Prostate gland (tissue), 2 donors: ENCODE measurements at places on chromosomes 1 and 21.

DNA sequence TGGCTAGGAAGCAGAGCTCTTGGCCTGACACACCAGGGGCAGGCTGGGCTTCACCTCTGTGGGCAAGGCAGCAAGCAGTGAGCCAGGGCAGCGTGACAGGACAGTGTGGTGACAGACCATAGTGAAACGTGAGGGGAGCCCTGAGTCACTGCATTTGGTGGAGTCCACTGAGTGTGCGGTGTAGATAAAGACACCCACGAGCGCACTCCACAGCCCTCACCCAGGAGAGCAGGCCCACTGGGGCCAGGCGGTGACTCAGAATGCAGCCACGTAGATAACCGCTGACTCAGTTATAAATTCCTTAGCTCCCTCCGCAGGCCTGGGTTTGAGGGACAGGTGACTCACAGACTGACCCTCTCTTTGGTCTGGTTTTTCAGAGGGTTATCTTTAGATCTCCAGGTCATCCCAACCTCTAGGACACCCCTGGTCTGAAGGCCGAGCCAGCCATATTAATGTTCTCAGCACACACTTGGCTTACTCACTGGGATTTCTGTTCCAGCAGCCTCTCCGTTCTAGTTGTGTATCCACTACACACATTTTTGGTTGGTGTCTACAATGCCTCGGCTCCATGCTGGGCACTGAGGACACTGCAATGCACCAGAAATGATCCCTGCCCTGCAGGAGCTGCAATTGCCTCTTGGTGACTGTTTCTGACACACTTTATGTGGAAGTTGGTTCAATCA, 90.2 kb upstream of the TSPAN2 start:
- no peak for DNase-seq

DNA sequence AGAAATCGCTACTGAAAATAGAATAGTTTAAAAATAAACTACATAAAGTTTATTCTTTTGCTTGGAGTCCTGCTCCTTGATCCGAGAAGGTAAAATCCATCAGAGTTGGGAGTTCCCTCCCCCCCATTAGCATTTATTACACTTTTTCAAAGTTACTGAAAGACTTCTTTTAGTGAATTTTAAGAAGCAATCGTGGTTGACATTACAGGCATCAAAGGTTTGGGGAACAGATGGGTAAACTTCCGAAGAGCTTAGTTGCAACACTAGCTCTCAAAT, 31.0 kb upstream of the NFIA start:
- no peak for DNase-seq

DNA sequence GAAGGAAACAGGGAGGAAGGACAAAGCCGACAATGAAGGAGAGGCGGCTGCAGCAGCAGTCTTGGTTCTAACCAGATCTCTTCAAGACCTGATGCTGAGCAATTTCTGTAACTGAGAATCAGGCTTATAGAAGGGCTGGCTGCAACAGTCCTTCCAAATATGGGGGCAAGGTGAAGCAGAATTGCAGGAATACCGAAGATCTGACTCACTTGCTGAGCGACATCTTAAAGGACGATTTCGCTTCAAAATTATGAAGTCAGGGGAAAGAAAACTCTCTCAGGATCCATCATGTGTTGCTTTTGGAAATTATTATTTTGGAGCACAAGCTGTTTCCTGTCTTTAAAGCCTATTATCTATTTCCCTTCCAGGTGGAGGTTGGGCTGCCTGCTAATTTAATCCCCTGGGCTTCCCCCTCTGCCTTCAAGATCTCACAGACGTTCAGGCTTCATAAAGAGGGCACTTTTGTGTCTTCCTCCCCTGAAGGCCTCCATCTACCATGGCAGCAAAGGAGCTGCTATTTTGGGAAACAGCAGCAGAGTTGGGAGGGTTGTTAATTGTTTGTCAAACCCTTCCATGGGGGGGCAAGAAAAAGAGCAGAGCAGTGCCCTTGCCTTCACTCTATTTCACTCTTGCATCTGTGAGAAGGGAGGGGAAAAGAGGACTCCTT, 10.8 kb upstream of the IER5 start:
- no peak for DNase-seq

- DNase-seq, result no peak
Observed at GRCh38 chr1:71649608-71650007, 568.8 kb upstream of the ZRANB2 start.

DNA sequence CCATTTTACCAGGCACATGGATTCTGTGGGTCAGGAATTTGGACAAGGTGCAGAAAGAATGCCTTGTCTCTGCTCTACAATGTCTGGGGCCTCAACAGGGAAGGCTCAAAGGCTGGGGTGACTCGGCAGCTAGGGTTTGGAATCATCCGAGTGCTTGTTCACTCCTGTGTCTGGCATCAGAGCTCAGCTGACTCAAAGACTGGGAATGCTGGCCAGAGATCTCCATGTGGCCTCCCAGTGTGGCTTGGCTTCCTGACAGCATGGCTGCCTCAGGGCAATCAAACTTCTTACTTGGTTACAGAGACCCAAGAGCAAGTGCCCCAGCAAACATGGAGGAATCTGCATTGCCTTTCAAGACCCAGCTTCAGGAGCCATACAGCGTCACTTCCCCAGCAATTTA, 110.5 kb downstream of the TOMM20 start:
- DNase-seq, result no peak

DNA sequence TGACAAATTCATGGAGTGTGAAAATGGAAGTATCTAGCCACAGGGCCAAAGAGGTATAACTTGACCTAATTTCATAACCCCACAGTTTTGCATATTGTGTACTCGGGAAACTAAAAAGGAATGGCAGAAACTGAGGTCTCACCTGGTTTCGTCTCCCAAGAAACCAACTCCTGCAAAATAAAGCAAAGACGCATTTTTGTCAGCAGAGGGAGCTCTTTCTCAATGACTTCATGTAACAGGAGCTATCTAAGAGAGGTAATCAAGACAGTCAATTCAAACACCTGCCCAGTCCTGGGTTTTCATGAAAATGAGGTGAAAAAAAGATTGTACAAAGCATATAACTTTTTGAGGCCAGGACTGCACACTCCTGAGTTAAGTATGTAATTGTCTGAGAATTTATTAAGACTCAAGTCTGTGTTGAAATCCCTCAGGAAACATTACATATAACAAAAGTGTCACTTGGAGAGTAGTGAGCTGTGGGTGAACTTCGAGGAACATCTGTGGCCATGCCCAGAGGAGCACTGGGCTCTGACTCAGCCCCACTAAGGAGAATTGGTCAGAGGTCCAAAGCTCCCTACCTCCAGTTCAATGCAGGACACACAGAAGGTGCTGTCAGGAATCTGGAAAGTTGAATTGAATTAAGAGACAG, 17.6 kb downstream of the FCRL4 start:
- DNase-seq, result no peak

- DNase-seq, result no peak
Observed at GRCh38 chr1:44436401-44437106, 31.5 kb downstream of the RNF220 start.

- no peak for DNase-seq
Observed at GRCh38 chr1:212045981-212046380, 10.4 kb downstream of the DTL start.

DNA sequence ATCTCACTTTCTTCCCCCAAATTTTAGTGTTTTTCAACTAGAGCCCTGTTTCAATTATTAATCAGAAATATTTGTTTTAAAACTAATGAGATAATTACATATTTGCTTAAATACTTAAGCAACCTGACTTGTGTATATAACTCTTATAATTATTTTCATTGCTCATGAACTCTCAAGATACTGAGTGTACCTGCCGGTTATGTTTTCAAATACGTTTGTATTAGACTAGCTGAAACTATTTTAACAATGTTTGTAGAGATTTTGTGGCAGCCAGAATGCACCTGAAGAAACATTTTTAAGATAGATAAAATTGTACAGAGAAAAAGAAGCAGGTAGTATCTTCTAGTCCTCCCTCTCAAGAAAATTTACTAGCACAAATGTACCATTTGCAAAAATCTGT, 140.6 kb upstream of the CXADR start:
- DNase-seq, result no peak

DNA sequence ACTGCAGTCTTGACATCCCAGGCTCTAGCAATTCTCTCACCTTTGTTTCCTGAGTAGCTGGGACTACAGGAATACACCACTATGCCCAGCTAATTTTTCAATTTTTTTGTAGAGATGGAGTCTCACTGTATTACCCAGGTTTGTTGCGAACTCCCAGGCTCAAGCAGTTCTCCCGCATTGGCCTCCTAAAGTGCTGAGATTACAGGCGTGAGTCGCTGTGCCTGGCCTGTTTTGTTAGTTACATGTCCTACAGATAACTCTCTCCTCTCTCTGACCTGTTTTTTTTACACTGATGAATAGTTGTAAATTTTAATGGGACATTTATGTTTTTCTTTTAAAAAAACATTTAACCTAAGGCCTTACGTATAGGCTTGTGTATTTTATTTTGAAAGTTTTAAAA, 19.8 kb downstream of the PTBP2 start:
- no peak for DNase-seq

DNA sequence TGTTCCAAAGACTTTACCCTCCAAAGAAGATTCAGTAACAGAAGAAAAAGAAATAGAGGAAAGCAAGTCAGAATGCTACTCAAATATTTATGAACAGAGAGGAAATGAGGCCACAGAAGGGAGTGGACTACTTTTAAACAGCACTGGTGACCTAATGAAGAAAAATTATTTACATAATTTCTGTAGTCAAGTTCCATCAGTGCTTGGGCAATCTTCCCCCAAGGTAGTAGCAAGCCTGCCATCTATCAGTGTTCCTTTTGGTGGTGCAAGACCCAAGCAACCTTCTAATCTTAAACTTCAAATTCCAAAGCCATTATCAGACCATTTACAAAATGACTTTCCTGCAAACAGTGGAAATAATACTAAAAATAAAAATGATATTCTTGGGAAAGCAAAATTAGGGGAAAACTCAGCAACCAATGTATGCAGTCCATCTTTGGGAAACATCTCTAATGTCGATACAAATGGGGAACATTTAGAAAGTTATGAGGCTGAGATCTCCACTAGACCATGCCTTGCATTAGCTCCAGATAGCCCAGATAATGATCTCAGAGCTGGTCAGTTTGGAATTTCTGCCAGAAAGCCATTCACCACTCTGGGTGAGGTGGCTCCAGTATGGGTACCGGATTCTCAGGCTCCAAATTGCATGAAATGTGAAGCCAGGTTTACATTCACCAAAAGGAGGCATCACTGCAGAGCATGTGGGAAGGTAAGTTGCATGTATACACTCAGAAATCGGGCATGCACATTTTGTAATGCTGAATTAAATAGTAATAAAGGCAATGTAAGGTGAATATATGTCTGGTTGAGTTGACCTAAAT, 97.2 kb downstream of the ZFYVE9 start:
- DNase-seq, result no peak

GRCh38 chr1:156894001-156894400, 483 bp downstream of the PEAR1 start:
- no peak for DNase-seq

- DNase-seq, result no peak
Observed at GRCh38 chr1:117142200-117142599, 20.7 kb upstream of the TRIM45 start.

DNA sequence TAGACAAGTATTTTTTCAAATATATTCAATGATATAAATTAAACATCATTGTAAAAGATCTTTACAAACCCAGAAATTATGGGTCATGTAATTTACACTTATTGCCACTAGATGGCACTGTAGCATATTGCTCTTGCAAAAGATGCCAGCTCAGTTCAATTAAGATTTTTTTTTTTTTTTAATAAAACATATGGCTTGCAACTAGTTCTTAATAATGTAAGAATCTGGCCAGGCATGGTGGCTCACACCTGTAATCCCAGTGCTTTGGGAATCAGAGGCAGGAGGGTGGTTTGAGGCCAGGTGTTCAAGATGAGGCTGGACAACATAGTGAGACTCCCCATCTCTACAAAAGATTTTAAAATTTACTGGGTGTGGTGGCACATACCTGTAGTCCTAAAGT, 49.4 kb upstream of the DESI2 start:
- no peak for DNase-seq

DNA sequence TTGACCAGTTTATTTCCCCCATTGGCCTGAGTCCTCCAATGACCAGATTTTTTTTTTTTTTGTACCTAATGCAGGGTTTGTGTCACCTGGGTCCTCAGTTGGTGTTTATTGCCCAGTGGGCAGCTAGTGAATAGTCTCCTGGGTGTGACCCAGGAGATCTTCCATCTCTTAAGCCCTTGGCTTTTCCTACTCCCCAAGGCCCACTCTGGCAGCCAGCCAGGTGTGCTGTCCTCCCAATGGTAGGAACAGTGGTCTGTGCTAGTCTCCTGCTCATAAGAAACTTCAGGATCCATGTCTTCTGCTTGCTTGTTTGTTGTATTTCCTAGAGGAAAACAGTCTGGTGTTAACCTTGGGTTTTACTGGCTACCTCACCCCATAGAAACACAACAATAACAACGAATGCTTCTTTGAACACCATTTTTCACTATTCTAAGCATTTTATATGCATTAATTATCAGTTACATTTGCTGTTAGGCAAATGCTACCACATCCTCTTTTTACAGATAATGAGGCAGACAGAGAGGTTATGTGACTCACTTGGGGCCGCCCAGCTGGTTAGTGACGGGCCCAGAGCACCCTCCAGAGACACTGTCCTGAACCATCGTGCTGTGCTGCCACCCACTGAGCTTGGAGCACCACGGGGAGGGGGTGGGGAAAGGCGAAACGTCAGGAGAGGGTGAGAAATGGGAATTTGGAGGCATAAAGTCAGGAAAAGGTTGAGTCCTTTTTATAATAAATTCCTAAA, 107.5 kb downstream of the HIVEP3 start:
- DNase-seq, result no peak

DNA sequence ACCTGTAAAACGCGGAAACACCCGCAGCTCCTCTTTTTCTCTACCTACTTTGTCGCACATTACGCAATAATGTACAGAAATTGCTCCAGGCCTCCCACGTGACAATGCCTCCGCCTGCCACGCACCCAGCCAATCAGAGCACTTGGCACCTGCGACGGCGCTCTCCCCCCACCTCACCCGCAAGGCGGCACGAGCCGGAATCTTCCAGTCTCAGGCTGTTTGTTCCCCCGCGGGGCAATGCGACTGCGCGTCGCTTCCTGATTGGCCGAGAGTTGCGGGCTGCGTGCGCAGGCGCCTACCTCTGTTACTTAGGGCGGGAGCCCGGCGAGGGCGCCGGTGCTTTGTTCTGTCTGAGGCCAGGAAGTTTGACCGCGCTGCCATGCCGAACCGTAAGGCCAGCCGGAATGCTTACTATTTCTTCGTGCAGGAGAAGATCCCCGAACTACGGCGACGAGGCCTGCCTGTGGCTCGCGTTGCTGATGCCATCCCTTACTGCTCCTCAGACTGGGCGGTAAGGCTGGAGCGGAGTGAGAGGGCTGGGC, at the start of gene MAEL:
Gene MAEL (plus strand): TSS at position 307 of the 542 bp plus-strand sequence. CDS start 73 bp downstream, at position 380.
- no peak for DNase-seq

- DNase-seq, result no peak
Observed at GRCh38 chr1:170932236-170932635, 3.1 kb upstream of the MROH9 start.

DNA sequence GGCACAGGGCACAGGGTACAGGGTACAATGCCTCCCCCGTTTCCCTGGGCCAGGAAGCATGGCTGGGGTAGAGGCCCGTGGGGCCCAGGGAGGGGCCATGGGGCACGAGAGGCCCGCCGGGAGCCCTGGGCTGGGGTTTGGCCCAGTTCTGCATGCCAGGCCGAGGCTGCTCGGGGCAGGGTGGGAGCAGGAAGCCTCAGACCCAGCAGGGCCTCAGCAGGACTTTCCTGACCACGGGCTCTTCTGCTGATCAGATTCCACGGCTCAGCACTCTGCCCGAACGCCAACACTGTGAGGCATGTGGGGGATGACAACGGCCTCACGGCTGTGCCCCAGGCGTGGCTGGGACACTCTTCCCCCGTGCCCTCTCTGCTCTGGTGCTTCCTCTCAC, 104.3 kb downstream of the NPHP4 start:
- DNase-seq, result no peak
